Sigmoid colon (tissue), 7 donors: ENCODE measurements at places on chromosomes 3 and 15. TPM values are rescaled to one million over a fixed set of nuclear protein-coding genes. Genes with fewer than 3 reads are reported as not detected.

Gene CEP70
- total RNA-seq: 64.9 TPM

DNA sequence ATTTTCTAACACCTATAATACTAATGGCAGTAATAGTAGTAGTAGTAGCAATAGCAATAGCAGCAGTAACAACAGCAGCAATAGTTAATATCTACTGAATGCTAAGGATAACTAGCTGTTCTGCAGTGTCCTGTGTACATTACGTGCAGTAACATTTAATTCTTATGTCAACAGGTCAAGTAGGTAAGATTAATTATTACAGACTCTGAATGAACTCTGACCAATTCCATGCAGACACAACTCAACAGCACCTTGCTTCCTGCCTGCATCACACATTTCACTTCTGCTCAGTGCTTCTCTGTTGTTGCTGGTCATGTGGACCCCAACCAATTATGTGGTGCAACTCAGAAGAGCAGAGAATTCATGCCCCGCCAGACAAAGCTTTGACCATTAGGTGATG, 39.9 kb upstream of the ARHGEF26 start:
- no peaks in the 10 kb centered on the region for H3K36me3 ChIP-seq
- DNase-seq: no peak
- H3K27me3 ChIP-seq: no peaks in the 10 kb centered on the region
- H3K27ac ChIP-seq: no peak overlapping the region
- H3K4me3 ChIP-seq: no peak overlapping the region

GRCh38 chr15:23602124-23602523, 36.6 kb downstream of the MKRN3 start:
- no peak for DNase-seq
- no peak overlapping the region for H3K4me3 ChIP-seq
- H3K36me3 ChIP-seq: no peaks in the 10 kb centered on the region
- no peak overlapping the region for H3K27ac ChIP-seq
- H3K27me3 ChIP-seq: no peaks in the 10 kb centered on the region
- no peaks in the 10 kb centered on the region for H3K4me1 ChIP-seq

DNA sequence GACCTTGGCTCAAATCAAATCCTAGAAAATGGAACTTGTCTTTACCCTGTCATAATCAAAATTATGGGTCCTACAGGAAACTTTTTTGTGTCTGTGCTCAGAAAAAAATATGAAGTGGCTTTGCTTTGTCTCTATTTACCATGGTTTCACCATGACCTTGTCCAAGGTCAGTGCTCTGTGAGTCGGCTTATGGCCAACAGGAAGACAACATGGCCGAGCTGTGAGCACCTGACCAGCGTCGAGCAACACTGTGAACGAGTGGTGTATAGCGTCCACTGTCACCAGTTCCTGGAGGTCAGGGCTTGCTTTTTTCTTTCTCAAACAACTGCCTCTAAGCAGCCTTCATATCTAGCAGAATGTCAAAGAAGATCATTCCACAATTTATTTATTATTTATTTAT, 67.9 kb downstream of the MYO1E start:
- H3K27me3 ChIP-seq: no peaks in the 10 kb centered on the region
- DNase-seq: no peak
- no peaks in the 10 kb centered on the region for H3K36me3 ChIP-seq
- H3K4me3 ChIP-seq: no peak overlapping the region
- H3K4me1 ChIP-seq: peaks cover 30% of the 10 kb centered on the region

DNA sequence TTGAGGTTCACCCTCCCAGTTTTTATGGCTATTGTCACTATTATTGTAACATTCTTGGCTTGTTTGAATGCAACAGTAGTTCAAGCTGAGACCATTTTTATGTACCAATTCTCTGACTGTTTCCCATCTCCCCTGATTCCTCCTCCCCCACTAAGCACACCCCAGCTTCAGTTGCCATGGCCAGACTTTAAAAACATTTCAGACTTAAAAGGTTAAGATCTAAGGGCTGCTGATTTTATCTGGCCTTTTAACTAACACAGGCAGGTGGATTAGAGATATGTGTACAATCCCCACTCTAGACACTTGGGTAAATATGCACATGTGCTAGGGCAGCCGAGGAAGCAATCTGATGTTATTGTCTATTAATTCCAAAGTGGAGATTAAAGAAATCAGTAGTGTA, 386.3 kb upstream of the NR2F2 start:
- no peak overlapping the region for H3K27ac ChIP-seq
- H3K36me3 ChIP-seq: no peaks in the 10 kb centered on the region
- H3K4me1 ChIP-seq: no peaks in the 10 kb centered on the region
- DNase-seq: no peak

DNA sequence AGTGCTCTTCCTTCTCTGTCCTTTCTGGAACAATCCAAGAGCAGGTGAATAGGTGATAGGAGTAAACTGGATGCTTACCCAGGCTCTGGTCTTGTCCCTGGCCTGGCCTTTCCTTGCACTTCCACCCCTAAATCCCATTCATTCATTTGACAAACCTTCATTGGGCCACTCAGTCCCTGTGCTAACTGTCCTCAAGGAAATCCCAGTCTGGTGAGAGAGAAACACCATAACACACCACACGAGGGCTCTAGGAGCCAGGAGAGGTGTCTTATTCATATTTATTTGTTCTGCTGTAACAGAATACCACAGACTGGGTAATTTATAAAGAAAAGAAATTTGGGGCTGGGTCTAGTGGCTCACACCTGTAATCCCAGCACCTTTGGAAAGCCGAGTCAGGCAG, 22.8 kb downstream of the EFCC1 start:
- no peak overlapping the region for H3K4me3 ChIP-seq
- H3K27ac ChIP-seq: peak overlapping the region; percentile 66
- H3K27me3 ChIP-seq: no peaks in the 10 kb centered on the region
- peaks cover 30% of the 10 kb centered on the region for H3K4me1 ChIP-seq
- no peaks in the 10 kb centered on the region for H3K36me3 ChIP-seq

GRCh38 chr3:13110678-13111116, 37.5 kb upstream of the IQSEC1 start:
- peaks cover 2% of the 10 kb centered on the region for H3K27me3 ChIP-seq
- H3K4me3 ChIP-seq: no peak overlapping the region
- DNase-seq: no peak
- H3K27ac ChIP-seq: no peak overlapping the region
- no peaks in the 10 kb centered on the region for H3K36me3 ChIP-seq

DNA sequence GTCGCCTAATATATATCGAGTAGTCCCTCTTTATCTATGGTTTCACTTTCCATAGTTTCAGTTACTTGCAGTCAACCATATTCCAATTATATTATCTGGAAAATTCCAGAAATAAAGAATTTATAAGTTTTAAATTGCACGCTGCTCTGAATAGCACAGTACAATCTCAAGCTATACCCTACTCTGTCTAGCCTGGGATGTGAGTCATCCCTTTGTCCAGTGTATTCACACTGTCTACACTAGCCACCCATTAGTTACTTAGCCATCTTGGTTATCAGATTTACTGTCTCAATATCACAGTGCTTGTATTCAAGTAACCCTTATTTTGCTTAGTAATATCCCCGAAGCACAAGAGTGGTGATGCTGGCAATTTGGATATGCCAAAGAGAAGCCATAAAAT, 72.1 kb upstream of the EOMES start:
- no peak for DNase-seq
- H3K27me3 ChIP-seq: no peaks in the 10 kb centered on the region
- H3K27ac ChIP-seq: no peak overlapping the region
- no peaks in the 10 kb centered on the region for H3K36me3 ChIP-seq

DNA sequence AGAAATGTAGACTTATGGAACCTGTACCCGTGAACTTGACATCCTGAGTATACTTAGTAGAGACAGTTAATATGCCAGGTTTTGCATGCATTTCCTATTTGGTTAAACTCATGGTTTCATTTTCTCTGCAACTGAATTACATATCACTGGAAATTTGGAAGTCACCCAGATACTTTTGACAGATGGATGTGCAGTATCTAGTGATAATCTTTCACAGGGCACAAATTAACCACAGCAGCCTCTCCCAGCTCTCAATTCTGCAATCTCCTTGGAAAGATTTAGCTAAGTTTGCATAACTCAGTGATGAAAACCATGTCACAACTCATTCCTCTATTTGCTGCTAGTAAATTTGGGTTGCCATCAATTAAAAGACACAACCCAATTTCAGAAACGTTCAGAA, 162.3 kb upstream of the TPM1 start:
- no peaks in the 10 kb centered on the region for H3K36me3 ChIP-seq
- peak overlapping the region; percentile 39 for H3K4me3 ChIP-seq
- H3K4me1 ChIP-seq: peaks cover 92% of the 10 kb centered on the region

- no peaks in the 10 kb centered on the region for H3K36me3 ChIP-seq
- H3K27ac ChIP-seq: no peak overlapping the region
These were observed 265.5 kb upstream of the ATP10A start for GRCh38 chr15:26128611-26129140.

GRCh38 chr3:48140936-48141603, 47.1 kb downstream of the CDC25A start:
- H3K4me1 ChIP-seq: no peaks in the 10 kb centered on the region
- DNase-seq: no peak
- no peaks in the 10 kb centered on the region for H3K36me3 ChIP-seq
- H3K27me3 ChIP-seq: no peaks in the 10 kb centered on the region
- H3K27ac ChIP-seq: no peak overlapping the region
